ENCODE measurements at places on chromosomes 12 and 14.

GRCh38 chr12:29374913-29375312 is 6.1 kb downstream of the ERGIC2 start:
- no peak for DNase-seq

- DNase-seq: no peak
These were observed 57.4 kb downstream of the SPPL3 start for GRCh38 chr12:120846721-120847120.

DNA sequence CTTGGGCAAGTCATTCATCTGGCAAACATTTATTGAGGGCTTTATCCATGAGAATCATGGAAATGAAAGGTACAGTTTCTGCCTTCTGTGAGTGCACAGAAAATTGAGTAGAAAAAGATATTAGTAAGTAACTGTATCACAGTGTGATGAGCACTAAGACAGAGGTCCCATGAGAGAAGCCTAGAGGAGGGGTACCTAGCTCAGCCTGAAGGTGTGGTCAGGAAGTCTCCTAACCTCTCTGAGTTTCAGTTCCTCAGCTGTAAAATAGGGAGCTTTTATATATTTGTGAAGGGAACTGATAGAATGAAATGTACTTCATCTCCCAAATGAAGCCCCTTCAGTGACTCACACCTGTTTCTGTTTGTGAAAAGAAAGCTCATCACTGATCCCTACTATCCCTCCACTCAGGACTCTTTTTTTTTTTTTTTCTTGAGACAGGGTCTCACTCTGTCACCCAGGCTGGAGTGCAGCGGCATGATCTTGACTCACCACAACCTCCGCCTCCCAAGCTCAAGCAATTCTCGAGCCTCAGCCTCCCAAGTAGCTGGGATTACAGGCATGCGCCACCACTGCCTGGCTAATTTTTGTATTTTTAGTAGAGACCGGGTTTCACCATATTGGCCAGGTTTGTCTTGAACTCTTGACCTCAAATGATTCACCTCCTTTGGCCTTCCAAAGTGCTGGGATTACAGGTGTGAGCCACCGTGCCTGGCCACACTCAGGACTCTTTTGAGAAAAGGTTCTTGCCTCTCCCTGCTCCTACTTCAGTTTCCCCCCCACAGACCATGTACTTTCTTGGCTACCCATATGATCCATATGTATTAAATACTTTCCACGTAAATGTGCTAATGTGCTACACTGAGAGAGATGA is 93.7 kb upstream of the FUT8 start:
- DNase-seq: no peak

DNA sequence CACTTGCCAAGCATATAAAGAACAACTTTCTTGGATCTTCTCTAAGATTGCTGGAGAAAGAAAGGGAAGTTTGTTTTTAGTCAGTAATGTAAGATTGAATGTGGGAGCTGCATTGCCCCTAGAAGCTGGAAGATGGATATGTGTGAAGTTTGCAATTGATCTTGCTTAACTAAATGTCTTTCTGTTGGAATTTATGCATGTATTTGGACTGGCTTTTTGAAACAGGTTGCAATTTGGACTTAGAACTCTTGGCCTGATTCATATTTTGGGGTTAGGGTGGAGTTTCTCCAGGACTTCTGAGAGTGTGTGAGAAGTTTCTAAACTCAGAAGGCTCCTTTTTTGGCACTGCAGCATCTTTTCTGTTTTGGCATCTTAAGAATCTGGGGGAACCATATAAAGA is 26.4 kb downstream of the IFT43 start:
- no peak for DNase-seq

DNA sequence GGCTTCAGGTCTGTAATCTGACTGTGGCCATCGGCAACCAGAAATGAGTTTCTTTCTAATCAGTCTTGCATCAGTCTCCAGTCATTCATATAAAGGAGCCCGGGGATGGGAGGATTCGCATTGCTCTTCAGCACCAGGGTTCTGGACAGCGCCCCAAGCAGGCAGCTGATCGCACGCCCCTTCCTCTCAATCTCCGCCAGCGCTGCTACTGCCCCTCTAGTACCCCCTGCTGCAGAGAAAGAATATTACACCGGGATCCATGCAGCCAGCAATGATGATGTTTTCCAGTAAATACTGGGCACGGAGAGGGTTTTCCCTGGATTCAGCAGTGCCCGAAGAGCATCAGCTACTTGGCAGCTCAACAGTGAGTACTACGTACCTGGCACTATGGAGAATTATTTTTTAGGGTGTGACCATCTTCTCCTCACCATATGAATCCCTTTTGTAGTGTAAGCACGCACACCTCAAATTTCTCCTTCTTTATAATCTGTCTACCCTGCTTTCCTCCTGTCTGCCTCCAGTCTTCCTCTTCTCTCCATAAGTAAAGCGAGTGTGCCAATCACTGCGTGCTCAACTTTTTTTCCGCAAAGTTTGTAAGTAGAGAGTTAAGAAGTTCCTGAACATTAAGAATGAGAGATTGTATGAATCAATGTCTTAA is at the start of gene TPH2:
Gene TPH2 (plus strand): TSS at position 118 of the 658 bp plus-strand sequence. CDS start 142 bp downstream, at position 260.
- peak; percentile 57 for DNase-seq

DNA sequence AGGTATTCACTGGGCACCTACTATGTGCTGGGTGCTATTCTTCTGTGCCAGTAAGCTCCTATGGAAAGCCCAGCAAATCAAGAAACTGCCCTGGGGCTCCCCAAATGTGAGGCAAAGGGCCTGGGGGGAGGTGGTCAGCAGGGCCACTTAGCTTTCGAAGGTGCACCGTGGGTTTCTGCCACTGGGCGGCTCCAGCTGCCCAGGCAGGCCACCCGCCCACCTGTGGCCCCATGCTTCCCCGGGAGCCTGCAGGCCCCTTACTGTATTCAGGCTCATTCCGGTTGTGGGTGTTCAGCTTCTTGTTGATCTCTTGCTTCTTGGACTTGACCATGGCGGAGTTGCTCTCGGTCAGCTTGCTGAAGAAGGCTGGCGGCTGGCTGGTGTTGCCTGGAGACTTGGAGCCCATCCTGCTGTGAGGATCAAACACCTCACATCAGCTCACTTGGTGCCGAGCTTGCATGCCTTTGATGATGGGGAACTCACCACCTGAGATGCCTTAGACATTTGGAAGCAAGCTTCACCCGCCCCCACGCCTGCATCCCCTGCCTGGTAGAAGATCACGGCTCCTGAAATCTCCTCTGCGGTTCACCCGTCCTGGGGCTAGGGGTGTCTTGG is 37.3 kb downstream of the RFLNA start:
- no peak for DNase-seq
